CD8-positive, alpha-beta T cell (primary cell): ENCODE measurements at places on chromosomes 4 and X.

- no peak for DNase-seq
Measured at GRCh38 chrX:38165023-38165422, 55.6 kb downstream of the SRPX start.

DNA sequence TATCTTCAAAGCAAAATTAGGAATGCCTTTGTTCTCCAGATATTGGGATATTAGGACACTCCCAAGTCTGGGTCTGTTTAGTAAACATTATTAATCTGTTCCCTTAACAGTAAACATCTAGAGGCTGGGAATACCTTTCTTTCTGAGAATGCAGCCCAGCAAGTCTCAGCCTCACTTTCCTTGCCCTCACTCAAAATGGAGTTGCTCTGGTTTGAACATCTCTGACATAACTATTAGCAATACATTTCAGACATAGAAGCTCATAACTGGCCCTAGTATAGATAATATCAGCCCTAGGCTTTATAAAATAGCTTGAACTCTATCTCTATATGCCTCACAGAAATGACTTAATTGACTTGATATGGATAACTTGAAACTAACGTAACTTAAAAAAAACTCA, 299.8 kb downstream of the SPATA18 start:
- DNase-seq, result no peak

GRCh38 chr4:25092139-25092538, 61.4 kb upstream of the LGI2 start:
- DNase-seq, result no peak

DNA sequence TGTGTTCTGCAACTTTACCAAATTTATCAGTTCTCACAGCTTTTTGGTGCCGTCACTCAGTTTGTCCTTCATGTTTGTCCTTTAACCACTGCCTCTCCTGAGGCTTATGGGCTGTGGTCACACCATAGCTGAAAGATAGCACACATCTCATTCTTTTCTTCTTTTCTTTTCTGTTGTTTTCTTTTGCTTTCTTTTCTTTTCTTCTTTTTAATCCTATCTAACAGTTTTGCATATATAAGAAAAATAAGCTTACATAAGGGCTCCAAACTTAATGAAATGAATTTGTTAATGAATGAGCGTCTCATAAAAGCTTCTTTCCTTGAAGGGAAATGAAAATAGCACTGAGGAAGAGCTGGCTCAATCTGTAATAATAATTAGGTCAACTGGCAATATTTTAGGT, 1061.2 kb downstream of the PCDH18 start:
- DNase-seq, result no peak

GRCh38 chr4:98568941-98569663, 89.3 kb downstream of the TSPAN5 start:
- no peak for DNase-seq

DNA sequence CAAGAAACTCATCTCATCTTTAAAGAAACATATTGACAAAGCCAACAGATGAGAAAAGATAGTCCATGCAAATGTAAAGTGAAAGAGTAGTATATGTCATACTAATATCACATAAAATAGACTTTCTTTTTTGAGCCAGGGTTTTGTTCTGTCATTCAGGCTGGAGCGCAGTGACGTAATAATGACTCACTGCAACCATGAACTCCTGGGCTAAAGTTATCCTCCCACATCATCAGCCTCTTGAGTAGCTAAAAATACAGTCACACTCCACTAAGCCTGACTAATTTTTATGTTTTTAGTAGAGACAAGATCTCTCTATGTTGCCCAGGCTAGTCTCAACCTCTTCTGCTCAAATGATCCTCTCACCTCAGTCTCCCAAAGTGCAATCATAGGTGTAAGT, 51.8 kb upstream of the TRAM1L1 start:
- no peak for DNase-seq

DNA sequence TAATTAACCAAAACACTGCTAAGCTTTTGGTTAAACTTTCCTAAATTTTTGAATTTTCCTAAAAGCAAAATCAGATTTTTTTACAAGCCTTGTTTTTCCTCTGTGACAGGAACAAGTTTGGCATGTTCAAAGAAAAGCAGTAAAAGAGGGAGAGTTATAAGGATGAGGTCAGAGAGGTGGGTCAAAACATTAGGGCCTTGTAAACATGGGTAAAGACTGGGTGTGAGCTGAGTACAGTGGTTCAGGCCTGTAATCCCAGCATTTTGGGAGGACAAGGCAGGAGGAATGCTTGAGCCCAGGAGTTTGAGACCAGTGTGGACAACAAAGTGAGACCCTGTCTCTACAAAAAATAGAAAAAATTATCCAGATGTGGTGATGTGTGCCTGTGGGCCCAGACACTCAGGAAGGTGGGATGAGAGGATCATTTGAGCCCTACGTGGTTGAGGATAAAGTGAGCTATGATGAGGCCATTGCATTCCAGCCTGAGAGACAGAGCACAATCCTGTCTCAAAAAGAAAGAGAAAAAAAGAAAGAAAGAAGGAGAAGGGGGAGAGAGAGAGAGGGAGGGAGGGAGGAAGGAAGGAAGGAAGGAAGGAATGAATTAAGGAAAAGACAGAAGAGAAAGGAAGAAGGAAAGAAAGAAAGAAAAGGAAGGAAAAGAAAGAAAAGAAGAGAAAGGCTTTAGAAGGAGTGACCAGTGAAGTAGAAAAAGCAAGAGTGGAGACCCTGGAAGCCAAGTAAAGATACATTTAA, 17.0 kb upstream of the FRYL start:
- DNase-seq, result no peak

- DNase-seq, result no peak
Measured at GRCh38 chr4:185139736-185140135, 3.3 kb upstream of the SLC25A4 start.

- no peak for DNase-seq
Measured at GRCh38 chr4:79597266-79597665, 189.2 kb upstream of the GK2 start.

DNA sequence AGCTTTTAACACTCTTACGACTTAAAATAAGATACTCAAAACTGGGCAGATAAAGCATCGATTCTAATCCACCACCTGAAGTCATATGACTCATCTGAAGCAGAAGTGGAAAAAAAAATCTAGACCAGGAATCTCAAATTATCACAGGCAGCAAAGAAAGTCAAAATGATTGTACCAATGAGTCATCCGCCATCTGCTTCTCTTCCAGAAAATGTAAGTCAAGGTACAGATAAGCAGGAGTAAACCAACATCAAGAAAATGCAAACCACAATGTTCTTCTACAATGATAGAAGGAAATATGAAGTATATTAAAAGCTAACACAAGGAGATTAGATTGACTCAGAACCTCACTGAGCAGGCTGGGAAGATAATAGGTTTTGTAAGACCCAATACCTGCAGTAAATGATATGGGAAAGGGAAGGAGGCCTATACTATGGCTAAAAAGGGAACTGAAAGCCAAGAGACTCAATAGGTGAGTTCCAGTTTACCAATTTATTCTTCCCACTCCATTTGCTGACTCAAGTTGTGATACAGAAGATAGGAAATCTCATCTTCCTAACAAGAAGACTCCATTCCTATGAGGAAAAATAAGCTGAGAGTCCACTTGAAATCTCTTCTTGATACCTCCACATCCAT, 88.4 kb upstream of the TET2 start:
- DNase-seq, result no peak

DNA sequence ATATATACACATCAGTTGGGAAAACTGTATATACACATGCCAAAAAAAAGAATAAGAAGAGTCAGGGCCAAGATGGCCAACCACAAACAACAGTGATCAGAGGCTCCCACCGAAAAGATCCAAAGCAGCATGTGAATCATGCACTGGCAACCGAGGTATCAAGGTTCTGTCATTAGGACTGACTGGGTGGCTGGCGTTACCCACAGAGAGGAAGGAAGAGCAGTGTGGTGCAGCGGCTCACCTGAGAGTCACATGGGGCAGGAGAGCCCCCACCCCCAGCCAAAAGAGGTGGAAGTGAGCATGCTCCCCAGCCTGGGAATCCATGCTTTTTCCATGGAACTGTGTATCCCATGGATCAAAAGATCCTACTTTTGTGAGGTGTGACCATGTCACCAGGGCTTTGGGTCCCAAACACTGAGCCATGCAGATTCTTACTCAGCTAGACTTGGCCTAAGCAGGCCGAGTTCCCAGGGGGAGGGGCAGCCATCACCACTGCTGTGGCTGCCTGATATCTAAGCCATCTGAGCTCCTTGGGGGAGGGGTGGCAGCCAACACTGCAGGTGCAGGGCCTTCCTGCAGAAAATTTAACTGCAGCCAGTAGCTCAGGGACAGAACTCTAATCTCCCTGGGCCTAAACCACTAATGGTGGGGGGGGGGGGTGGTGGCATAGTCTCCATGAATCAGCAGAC, 52.8 kb downstream of the P2RY10 start:
- peak; percentile 1 for DNase-seq
